ENCODE measurements at places on chromosomes 3 and 15. TPM values are rescaled to one million over a fixed set of nuclear protein-coding genes. Genes with fewer than 3 reads are reported as not detected.

DNA sequence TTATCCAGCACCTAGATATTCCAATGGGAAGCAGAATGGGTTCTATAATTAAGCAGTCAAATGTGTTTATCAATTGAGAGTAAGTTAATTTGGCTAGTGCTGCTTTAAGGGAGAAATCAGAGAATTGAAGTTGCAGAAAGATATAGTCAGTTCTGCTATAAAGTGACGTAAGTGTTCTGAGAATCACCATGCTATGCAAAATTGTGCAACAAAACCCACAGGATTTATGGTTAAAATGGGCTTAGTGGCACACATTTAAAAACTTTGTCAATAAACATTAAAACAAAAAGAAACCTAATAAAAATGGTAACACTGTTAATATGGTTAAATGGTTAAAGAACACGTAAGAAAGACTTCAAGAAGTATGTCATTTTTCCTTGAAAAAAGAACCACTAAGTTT is 74.5 kb downstream of the TMEM108 start:
- no peaks in the 10 kb centered on the region for H3K4me1 ChIP-seq
- H3K27me3 ChIP-seq: no peaks in the 10 kb centered on the region
- H3K36me3 ChIP-seq: no peaks in the 10 kb centered on the region
- no peak for DNase-seq
- no peak overlapping the region for H3K4me3 ChIP-seq

- DNase-seq: no peak
- no peaks in the 10 kb centered on the region for H3K27me3 ChIP-seq
- no peak overlapping the region for H3K27ac ChIP-seq
- peaks cover 37% of the 10 kb centered on the region for H3K4me1 ChIP-seq
- H3K4me3 ChIP-seq: no peak overlapping the region
Measured at GRCh38 chr3:146280864-146281263, 30.0 kb upstream of the PLSCR4 start.

GRCh38 chr3:27903446-27903845 is 181.3 kb upstream of the EOMES start:
- H3K4me1 ChIP-seq: no peaks in the 10 kb centered on the region
- no peaks in the 10 kb centered on the region for H3K36me3 ChIP-seq
- no peak for DNase-seq
- no peak overlapping the region for H3K27ac ChIP-seq
- H3K4me3 ChIP-seq: no peak overlapping the region

DNA sequence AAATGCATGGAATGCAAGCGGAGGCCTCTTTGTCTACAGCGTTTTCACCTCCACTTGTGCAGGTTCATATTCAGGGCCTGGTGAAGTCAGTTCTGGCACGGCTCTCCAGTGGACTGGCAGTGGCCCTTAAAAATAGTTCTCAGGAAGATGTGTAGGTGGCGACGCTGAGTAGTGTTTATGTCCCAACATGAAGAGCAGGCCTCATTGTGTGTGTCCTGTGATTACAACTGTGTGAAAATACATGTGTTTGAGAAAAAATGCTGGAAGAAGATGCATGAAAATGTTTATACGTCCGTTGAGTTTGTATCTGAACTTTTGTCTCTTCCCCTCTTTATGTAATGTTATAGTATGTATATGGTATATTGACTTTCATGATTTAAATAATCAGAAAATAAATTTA is 7.2 kb downstream of the LIPC start:
- peak overlapping the region; percentile 71 for H3K27ac ChIP-seq
- no peaks in the 10 kb centered on the region for H3K36me3 ChIP-seq
- H3K4me3 ChIP-seq: no peak overlapping the region
- H3K4me1 ChIP-seq: peaks cover 83% of the 10 kb centered on the region

DNA sequence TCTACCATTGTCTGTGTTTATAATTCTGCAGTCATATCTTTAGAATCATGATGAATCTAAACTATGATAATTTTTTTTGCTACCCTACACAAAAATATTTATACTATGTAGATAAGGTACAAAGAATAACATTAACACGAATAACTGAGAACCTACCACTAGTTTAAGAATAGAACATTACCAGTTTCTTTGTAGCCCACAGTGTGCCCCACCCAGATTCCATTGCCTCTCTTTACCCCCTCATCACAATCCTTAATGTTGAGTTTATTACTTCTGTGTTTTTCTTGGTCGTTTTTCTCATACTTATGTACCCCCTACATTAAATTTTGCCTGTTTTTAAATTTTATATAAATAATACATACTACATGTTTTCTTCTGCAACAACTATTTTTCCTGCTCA is 140.5 kb downstream of the BBX start:
- no peaks in the 10 kb centered on the region for H3K4me1 ChIP-seq
- no peak for DNase-seq
- no peak overlapping the region for H3K4me3 ChIP-seq
- no peaks in the 10 kb centered on the region for H3K27me3 ChIP-seq

DNA sequence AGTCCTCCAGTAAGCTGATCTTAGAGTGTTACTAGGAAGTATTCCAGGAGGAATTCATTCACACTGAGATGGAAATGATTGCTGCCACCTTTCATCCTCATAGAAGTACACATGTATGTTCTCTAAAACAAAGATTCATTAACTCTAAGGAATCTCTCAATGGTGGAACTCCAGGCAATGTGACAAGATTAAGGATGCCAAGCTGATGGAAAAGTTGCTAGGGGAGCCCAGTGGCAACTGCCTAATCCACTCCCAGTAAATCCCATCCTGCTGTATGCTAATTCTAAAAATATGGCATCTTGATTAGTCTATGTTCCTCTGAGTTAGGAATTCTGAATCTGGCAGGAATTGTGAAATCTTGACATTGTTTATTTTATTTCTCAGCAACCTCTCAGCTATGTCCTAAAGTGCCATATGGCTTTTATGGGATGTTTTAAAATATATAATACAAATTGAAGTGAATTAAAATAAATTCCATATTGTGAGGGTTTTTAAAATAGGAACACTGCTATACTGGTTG is 210.0 kb upstream of the TRIM42 start:
- no peaks in the 10 kb centered on the region for H3K36me3 ChIP-seq
- peak overlapping the region; percentile 39 for H3K27ac ChIP-seq
- no peaks in the 10 kb centered on the region for H3K27me3 ChIP-seq
- no peak for DNase-seq

MYO5C gene
- total RNA-seq: 33.5 TPM

GPR62 gene
- total RNA-seq: not detected

ACVR2B gene
- total RNA-seq: 20.8 TPM

All from Caco-2 (cell line).